ENCODE measurements at places on chromosomes 1 and 21. TPM values are rescaled to one million over a fixed set of nuclear protein-coding genes. Genes with fewer than 3 reads are reported as not detected.

Gene PTPN22
- total RNA-seq, result 1.0 TPM

Gene CNIH4
- total RNA-seq, result 14.8 TPM

Gene FMO3
- 1.8 TPM for total RNA-seq

Gene FAM72C
- total RNA-seq, result not detected

Gene OR2T29
- not detected for total RNA-seq

Gene CRNN
- total RNA-seq, result not detected

Gene F13B
- not detected for total RNA-seq
